ENCODE measurements at places on chromosomes 3 and 15.

DNA sequence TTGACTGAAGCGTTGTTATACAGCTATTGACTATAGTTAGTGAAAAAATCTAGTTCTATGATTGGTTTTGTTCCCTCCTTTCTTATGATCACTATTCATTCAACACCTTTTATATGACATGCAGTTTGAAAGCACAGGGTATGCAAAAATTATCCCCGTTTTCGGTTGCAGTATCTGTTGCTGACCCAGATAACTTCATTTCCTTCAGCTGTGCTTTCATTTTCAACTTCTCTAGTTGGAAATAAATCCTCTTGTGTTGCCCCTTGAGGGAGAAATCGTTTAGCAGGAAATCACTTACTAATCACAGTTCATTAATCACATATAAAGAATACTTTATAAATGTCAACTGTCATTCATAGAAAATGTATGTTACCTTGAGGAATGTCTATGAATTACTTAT, 55.1 kb downstream of the MBNL1 start:
- DNase-seq, result no peak

GRCh38 chr3:46733026-46733800, 15.5 kb upstream of the PRSS50 start:
- DNase-seq, result peak; percentile 19

DNA sequence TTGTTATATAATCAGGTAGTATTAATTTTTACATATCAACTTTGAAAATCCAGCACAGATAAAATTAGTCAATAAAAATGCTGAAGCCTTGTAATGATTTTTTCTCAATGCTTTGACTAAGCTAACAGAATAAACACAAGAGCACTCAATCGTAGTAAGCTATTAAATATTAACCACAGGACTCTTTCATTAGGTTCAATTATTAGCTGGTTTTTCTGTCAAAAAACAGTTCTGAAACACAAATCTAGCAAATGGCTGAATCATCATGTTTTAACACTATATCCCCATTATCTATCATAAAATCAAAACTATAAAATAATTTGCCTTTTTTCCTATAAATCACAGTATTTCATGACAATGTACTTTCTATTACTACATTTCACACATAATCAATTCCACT, 69.6 kb downstream of the PLOD2 start:
- DNase-seq, result no peak

- no peak for DNase-seq
Measured at GRCh38 chr3:43142472-43142871, 36.6 kb upstream of the POMGNT2 start.

DNA sequence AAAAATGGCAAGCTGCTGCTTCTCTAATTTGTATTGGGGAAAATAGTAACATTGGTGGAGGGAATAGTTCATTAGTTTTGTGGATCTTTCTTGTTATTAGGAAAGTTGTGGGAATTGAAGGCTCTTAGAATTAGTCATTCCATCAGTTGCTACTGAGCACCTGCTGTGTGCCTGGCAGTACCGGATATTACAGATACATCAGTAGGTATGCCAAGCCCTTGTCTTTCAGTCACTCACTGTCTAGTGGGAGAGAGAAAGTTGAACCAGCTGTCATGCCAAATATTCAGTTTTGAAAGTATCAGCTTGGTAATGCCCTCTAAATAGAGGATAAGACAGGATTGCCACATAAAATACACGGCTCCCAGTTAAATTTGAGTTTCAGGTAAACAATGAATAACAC, 32.5 kb downstream of the IGSF10 start:
- DNase-seq, result no peak
